ENCODE measurements at places on chromosomes 13 and 19.
A peak's percentile ranks its signal among the peaks of the same experiment; 100 is the strongest.

DNA sequence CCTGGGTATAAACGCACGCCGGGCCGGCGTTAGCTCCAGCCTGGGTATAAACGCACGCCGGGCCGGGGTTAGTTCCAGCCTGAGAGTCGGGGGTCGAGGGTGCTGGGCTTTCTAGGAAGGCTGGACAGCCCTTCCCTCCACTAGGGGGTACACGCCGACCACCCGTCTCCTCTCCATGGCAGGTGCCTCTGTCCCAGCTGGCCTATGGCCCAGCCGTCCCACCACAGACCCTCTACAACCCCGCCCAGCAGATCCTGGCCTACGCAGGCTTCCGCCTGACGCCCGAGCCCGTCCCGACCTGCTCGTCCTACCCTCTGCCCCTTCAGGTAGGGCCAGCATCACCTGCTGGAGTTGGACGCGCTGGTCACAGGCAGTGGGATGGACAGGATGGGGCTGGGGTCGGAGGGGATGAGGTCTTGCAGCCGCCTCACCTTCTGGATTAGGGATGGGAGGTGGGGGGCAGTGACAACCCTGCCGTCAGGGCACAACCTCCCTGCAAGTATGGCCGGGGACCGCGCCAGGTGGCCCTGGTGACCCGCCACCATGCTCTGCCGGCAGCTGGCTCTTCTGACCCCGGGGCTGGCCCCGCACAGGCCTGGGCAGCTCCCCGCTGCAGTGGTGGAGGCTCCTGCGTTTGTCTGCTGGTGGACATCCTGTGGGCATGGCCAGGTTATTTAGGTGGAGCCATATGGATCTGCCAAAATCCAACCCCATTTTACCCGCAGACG lies 45.8 kb downstream of the TMEM255B start:
- no peak for DNase-seq

DNA sequence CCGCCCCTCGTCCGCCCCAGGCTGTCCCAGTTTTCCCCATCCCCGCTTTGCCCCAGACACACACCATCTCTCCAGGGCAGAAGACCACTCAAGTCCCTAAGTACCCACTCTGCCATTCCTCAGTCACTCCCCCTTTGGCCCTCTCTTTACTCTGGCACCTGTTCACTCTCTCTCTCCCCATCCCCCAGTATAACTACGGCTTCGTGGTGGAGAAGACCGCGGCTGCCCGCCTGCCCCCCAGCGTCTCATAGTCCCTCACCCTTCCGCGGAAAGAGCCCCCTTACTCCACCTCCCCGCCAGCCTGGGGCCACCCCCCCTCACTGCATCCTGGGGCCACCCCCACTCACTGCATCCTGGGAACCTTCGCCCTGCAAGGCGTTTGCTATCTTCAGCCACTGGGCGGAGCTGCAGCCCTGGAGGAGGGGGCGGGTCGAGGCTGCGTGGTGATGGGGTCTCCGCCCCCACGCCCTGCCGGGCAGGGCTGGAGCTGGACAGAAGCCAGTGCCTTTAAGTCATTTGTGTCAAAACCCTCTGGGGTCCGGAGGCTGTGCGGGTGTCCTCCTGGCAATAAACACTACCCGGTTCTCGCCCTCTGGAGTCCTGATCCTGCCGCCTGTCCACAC lies 5.0 kb downstream of the MVB12A start:
- peak; percentile 38 for DNase-seq

DNA sequence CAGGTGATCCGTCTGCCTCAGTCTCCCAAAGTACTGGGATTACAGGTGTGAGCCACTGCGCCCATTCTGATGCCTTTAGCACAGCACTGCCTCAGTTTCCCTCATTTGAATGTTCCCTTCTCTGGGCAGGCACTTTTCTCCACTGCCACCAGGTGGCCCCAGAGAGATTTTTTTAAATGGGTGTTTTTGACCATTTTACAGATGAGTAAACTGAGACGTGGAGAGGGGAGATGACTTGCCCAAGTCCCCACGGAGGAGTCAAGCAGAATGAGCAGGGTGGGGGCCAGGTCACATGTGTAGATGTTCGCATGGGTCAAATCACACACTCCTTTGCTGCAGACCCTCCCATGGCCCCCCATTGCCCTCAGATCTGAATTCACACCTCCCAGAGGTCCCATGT lies 3.2 kb upstream of the PDE4C start:
- no peak for DNase-seq

- DNase-seq = no peak
Measured at GRCh38 chr13:99417201-99418102, 83.8 kb upstream of the TM9SF2 start.

DNA sequence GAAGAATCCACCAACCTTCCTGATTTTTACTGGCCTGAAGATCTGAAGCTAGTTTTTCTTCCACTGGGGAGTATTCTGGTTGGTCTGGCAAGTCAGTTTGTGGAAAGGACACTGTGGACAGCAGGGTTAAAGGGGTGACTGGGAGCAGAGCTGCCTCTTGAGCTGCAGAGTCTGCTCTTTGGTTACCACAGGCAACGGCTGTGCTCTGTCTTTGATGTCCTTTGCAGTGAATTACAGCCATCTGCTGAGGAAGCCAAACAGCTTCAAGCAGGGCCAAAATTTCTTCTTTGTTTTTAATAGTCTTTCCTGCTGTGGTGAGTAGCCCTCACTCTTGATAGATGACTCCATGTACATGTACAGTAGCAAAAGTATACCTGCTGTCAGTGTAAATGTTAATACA lies 75.7 kb downstream of the ZNF100 start:
- DNase-seq = no peak

DNA sequence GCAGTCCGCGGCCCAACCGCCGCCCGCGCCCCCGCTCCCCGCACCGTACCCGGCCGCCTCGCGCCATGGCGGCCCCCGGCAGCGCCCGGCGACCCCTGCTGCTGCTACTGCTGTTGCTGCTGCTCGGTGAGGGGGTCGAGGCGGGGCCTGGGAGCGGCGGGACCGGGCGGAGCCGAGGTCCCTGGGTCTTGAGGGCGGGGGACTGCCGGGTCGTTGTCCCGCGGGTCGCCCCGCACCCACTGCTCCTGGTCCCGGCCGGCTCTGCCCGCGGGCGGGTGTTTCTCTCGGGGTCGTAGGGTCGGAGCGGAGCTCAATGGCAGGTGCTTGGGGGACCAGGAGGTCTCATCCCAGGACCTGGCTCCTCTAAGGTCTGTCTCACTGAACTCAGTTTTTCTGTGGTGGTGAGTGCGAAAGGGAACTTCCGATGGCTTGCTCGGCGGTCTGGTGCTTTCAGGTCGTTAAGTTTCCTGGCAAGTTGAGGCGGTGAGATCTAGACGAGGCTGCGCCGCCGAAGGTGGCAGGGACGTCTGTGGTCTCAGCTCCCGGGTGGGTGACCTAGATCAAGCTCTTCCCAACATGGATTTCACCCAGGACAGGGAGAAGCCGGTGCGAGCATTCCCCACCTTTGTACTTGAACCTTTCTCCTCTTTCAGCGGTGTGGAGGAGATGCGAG lies 467 bp downstream of the LAMP1 start:
- no peak for DNase-seq
